ENCODE measurements at places on chromosomes 16 and 17. TPM values are rescaled to one million over a fixed set of nuclear protein-coding genes. Genes with fewer than 3 reads are reported as not detected.

GRCh38 chr16:17282247-17282646 lies 188.5 kb downstream of the XYLT1 start:
- no peak for DNase-seq

- DNase-seq, result no peak
These were observed 54.0 kb upstream of the ZNF750 start for GRCh38 chr17:82893779-82894178.

- DNase-seq, result no peak
These were observed 240.1 kb downstream of the FTO start for GRCh38 chr16:53944025-53944424.

DNA sequence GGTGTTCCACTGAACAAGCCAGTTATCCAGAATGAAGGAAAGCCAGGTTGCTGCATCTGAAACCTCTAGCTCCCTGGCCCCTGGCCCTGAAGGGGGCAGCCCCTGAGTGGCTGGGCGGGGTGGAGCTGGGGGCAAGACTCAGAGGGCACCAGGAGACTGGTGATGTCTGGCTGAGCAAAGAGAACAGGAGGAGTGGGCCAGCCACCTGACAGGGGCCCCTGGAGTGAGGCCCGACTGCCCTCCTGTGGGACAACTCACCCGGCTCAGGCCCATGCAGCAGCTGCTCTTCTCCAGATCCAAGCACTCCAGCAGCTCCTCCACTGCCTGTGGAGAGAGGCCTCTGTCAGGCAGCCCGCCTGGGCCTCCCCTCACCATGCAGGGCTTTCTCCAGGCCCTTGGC lies 60.4 kb downstream of the PIPOX start:
- DNase-seq, result no peak

GRCh38 chr17:62738281-62738680 lies 69.8 kb downstream of the MARCHF10 start:
- DNase-seq, result no peak

- DNase-seq, result no peak
These were observed 83.8 kb downstream of the FOXL1 start for GRCh38 chr16:86662195-86662594.

GRCh38 chr17:7781429-7781828 lies 52.6 kb upstream of the KDM6B start:
- no peak for DNase-seq

DNA sequence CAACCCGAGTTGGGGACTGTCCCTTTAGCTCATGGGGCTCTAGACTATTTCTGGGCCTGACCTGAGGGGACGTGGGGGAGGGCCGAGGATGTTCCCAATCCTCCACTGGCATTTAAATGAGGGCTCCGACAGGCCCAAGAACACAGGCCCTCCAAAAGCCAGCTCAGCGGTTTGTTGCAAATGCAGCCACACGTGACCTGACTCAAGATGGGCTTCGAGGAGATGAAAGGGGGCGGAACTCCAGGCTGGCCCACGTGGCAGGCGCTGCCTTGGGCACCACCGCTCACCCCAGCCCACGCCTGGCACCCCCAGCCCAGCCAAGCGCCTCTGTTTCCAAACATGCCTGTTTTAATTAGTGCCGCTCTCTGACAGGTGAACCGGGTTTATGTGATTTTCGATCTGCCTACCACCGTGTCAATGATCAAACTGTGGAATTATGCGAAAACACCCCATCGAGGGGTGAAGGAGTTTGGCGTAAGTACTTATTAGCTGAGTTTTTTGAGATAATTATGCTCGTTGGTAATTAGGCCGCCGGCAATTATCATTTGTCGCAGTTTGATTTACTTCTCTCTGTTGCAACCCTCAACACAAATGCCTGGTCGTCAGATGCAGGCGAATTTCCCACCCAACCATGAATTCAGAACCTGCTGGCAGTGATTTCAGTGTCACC lies 226.7 kb downstream of the KATNIP start:
- no peak for DNase-seq

Gene SEPTIN12
- not detected for polyA plus RNA-seq

Gene PYCARD
- polyA plus RNA-seq, result 9.1 TPM

Gene CCL1
- not detected for polyA plus RNA-seq

Gene TBC1D3I
- polyA plus RNA-seq, result not detected

Gene HSD17B2
- polyA plus RNA-seq, result 0.30 TPM

Gene RCVRN
- 1.1 TPM for polyA plus RNA-seq

Gene PDILT
- not detected for polyA plus RNA-seq

Gene TBX21
- 0.15 TPM for polyA plus RNA-seq

Data from hindlimb muscle (tissue), 1 donor.